ENCODE measurements at places on chromosomes 5 and 9.

GRCh38 chr9:83940590-83941303 is 19.5 kb upstream of the KIF27 start:
- no peak for DNase-seq

GRCh38 chr5:148786456-148786855 is 40.0 kb upstream of the ADRB2 start:
- DNase-seq = no peak

- no peak for DNase-seq
Measured at GRCh38 chr9:93681269-93682154, 105.1 kb downstream of the PHF2 start.

GRCh38 chr5:59061377-59061776 is 478.5 kb downstream of the RAB3C start:
- DNase-seq = no peak

GRCh38 chr5:2251751-2252150 is 369.0 kb upstream of the IRX4 start:
- no peak for DNase-seq

- no peak for DNase-seq
Measured at GRCh38 chr9:111236332-111236731, 93.7 kb downstream of the OR2K2 start.

GRCh38 chr5:129619782-129620181 is 128.1 kb upstream of the MINAR2 start:
- DNase-seq = no peak

GRCh38 chr5:10576790-10577189 is 12.9 kb downstream of the ANKRD33B start:
- DNase-seq = no peak

GRCh38 chr9:3549225-3549624 is 23.4 kb upstream of the RFX3 start:
- DNase-seq = no peak

- no peak for DNase-seq
Measured at GRCh38 chr9:120478208-120478607, 101.8 kb downstream of the CDK5RAP2 start.

DNA sequence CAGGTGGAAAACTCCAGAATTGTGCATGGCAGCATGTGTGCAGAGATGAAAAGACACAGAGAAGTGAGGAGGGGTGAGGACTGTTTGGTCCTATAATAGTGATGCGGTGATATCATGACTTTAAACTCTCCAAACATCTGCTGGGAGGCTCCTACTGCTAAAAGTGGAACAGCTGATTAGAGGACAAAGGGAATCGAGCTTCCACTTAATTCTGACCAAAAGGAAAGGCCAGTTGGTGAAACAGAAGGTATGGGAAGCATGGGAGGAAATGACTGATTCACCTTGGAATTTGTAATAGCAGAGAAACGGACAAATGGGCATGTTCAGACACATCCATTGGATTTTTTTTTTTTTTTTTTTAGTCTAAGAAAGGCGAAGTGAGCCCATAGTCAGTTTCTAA is 67.5 kb upstream of the MAMDC2 start:
- DNase-seq = no peak

DNA sequence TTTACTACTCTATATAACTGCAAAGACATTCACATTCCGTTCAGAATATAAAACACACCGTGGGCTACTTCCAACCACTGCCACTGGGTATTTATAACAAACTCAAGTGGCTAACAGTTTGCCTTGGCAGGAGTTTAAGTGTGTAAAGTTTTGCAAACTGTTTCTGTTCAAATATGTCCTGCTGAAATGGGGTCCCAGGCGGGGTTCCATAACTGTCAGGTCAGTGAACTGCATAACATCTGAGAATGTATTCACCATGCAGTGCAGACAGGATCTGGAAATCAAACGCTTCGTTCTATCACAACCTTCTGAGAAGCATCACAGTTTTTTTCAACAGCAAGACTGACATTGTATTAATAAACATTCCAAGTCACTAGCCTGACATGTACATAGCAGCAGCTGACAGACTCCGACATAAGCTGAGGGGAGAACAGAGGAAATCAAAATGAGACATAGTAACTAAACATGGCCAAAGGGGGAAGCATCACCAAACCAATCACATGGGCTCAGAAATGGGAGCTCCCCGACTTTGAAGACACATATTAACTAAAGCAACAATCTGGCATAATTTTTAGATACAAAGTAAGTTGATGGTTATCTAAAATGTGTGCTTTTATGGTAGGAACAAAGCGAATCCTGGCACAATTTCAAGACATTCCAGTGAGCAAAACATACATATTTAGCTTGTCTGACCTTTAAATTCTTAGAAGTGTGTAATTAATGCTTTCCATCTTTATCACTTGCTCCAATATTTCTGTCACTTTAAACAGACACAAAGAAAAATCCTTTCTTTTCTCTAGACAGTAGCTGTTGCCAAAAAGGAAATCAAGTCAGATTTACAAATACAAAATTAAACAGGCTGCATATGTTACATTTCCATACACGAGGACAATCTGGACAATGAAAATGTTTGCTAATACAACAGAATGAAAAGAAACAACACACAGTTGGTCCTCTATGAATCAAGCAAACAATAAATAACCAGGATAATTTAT is 156.8 kb downstream of the MAPKAP1 start:
- no peak for DNase-seq

GRCh38 chr5:134263801-134264200 is 37.9 kb upstream of the PPP2CA start:
- DNase-seq = no peak

DNA sequence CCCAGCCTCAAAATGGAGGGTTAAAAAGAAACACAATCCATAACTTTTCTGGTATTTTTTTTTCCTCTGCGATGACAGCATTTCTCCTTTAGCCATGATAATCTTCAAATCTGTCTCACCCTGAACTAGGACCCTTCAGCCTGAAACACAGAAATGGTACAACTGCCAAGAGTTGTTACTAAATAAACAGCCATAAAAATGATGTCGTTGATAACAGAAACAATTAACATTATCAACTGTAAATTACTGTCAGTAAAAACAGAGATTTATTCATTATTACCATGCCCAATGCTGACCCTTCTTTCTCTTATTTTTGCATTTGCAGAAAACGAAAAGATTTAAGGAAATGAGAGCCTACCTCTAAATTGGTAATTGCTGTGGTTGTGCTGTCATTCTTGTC is 19.4 kb upstream of the MIER3 start:
- no peak for DNase-seq

DNA sequence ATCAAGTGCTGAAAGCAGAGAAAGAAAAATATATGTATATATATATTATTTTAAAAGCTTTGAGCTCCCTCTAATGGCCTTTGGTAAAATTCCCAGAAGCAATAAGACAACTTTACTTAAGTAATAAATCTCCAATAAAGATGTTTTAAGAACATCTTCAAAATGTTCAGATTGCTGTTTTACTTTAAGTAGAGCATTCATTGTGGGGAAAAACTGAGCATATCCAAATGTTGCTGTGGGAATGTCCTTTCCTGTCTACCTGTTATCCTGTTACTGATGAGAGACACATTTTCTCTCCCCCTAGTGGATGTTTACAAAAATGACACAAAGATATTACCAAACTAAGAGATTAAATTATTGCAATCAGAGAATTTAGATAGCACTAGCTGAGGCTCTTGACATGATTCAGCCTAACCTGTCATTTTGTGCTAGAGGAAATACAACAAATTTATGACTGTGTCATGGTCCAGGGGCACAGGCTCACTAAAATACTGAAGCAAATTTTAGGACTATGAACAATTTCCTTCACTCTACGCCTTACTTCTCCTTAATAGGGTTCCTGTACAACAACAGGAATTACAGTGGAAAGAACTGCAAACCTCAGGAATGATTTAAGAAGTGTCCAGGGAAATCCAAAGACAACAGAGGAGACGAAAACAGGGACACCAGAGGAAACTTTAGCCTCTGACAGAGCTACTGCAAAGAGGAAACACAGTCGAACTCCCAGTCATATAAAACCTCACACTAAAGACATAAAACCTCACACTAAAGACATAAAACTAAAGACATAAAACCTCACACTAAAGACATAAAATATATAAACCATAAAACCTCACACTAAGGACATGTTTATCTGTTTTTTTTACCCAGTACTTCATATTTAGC is 24.3 kb upstream of the PRRC1 start:
- no peak for DNase-seq

- DNase-seq = no peak
Measured at GRCh38 chr5:100553209-100553608, 18.0 kb downstream of the FAM174A start.

DNA sequence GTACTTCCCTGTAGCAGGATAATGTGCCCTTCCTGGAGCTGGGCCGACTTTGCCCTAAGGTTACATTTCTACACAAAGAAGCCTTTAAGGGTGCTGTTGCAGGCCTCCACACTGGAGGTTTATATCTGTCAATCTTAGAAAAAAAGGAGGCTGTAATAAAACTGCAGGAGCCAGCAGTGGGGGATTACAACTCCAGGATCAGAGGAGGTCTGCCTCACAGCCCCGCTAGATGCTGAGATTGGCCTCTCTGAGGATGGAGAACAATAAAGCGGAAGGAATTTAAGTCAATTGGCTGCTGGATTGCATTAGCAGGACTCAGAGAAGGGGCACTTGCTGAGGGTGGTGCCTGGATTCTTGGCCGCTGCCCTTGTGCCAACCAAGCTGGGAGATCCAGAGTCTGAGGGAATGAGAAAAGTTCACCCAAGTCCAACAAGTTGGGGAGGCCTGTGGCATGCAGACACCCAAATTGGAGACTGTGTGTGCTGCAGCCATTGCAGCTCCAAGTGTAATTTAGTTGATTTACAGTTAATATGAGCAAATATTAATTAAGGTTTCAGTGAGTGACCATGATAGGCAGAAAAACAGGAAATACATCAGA is 99.0 kb upstream of the SSBP2 start:
- DNase-seq = no peak

DNA sequence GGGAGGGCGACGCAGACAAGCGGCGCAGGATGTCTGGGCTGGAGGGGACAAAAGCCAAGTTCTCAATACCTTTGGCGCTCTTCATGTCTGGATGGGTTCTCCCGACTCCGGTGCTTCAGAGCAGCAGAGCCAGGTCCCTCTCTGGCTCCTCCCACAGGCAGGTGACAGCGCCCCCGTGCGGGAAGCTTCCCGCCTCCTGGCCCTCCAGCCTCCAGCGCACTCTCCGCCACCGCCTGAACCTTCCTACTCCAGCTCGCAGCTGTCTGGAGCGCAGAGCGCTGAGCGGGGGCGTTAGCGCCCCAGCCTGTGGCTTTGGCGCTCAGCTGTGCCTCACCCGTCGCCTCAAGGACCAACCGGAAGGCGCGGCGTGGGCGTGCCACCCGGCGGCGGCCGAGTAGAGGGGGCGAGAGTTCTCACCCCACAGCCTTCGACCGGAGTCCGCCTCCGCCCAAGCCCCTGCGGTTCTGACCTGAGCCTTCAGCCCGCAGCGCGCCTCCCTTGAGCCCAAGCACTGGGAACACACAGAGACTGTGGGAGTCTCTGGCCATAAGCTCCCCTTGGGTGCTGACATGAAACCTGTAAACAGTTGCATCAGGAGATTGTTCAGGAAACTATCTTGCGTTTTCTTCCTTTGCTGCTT is at the start of gene SLCO4C1:
SLCO4C1 (minus strand) TSS at position 107 of the 640 bp plus-strand sequence; CDS start at position 85, 22 bp downstream.
- DNase-seq = peak; percentile 35

- DNase-seq = no peak
Measured at GRCh38 chr5:124842725-124843595, 96.5 kb upstream of the ZNF608 start.

DNA sequence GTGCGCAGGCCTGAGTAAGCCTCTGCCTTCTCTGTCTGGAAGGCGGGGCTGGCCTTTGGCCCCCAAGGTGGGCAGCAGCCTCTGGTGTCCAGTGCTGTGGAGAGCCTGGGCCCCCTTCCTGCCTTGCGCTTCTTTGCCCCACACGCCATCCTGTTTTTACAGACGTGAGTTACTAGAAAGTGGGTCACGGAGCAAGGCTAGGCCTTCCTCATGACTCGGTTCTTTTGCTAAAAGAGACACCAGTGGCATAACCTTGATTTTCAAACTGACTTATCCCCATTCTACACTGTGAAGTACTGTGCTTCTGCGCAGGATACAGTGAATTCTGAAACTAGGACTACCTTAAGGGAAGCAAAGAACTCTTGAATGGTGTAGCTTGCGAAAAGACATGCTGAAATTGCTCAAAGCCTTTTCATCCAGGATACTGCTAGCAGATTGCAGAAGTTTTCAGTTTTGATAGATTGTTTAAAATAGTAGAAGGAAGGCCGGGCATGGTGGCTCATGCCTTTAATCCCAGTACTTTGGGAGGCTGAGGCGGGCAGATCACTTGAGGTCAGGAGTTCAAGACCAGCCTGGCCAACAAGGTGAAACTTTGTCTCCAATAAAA is 7.2 kb downstream of the ROPN1L start:
- no peak for DNase-seq

DNA sequence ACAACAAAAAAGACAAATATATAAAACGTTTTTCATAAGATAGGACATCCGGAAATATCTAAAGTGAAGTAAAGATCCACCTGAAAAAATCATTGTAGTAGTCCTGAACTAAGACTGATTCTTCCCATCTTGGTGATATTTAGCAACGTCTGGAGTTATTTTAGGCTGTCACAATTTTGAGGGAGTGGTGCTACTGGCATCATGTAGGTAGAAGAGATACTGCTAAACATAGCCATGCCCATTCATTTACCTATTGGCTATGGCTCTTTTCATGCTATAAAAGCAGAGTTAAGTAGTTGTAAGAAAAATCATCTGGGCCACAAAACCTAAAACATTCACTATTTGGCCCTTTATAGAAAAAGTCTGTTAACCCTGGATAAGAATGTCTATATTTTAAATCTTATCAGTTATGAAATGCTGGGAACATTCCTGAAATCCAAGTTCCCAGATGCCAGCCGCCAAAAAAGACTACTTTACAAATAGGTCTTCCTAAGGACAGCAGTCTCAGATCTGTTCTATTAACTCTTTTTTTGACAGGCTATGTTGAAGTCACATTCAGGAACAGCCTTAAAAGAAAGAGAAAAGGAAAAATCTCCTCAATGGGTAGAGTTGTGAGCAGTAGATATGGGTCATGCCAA is 27.0 kb downstream of the RAPGEF6 start:
- no peak for DNase-seq

GRCh38 chr5:15483351-15484097 is 16.5 kb upstream of the FBXL7 start:
- DNase-seq = no peak

GRCh38 chr9:126624912-126625311 is 11.2 kb downstream of the LMX1B start:
- no peak for DNase-seq

DNA sequence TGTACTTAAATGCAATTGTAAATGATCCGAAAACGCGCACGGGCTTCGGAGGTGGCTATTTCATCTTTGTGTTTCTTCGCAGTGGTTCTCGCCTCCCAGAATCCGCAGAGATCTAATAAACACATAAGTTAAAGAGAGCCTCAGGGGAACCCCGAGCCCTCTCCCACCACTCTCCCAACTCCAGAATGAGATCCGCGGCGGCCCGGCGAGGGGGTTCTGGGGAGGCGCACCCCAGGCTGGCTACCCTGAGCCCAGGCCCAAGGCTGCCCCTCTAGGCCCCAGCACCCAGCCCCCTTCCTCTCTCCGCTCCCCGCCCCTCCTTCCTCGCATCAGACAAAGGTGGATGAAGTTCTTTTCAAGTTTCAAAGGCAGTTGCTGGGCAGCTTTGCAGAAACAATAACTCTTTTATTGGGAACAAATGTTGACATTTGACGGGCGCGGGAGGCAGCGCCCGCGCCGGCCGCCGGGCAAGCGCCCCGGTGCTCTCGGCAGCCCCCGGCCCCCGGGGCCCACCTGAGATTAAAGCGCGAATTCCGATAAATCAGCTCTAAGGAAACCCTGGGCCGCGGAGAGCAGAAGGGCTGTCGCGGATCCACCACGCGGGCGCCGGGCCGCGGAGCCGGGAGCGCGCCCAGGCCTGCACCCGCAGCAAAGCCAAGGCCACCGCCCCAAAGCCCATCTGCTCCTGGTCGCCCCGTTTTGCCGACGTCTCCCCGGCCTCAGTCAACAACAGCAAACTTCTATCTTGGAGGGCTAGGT is 8.4 kb downstream of the IRX2 start:
- DNase-seq = no peak

Measured in activated CD4-positive, alpha-beta T cell treated with anti-CD3 and anti-CD28 coated beads, Interleukin-2, amount 50 U/mL, for 24 hours (primary cell).